ENCODE measurements at places on chromosomes 3 and 15. TPM values are rescaled to one million over a fixed set of nuclear protein-coding genes. Genes with fewer than 3 reads are reported as not detected.

Gene NDN
- not detected for total RNA-seq

- H3K27me3 ChIP-seq: no peaks in the 10 kb centered on the region
- DNase-seq: peak; percentile 60
- H3K4me3 ChIP-seq: no peak overlapping the region
- peaks cover 12% of the 10 kb centered on the region for H3K36me3 ChIP-seq
Measured at GRCh38 chr15:52139599-52140462, 27.3 kb upstream of the BCL2L10 start.

Gene ROBO1
- total RNA-seq: not detected

- DNase-seq: no peak
Measured at GRCh38 chr3:25344670-25345069, 83.4 kb upstream of the RARB start.

GRCh38 chr15:96790004-96790403, 459.5 kb downstream of the NR2F2 start:
- DNase-seq: no peak
- H3K4me1 ChIP-seq: no peaks in the 10 kb centered on the region
- no peaks in the 10 kb centered on the region for H3K27me3 ChIP-seq
- no peak overlapping the region for H3K27ac ChIP-seq
- H3K4me3 ChIP-seq: no peak overlapping the region

DNA sequence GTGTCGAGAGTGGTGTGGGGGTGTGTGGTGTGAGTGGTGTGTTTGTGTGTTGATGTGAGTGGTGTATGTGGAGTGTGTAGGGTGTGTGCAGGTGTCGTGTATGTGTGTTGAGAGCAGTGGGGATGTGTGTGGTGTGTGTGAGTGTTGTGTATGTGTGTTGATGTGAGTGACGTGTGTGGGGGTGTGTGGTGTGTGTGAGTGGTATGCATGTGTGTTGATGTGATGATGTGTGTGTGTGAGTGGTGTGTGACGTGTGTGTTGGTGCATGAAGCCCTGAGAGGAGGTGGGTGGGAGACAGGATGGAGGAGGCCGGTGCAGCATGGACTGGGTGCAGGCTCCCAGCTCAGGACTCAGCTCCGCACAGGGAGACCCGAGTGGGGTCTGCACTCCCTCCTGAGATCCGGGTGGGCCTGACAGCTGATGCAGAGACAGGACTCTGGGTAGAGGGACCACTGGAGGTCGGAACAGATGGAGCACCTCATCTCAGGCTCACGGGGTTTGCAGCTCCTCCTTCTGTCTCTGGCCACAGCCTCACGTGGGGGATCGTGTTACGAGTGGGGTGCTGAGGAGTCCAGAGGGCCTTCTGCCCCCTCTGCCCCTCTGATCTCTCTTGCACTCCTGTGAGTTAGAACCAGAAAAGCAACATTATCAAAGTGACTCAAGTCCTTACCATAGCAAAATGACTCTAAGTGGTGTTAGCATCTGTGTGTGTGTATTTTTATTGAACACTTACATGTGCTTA, 41.3 kb downstream of the ARNT2 start:
- H3K4me3 ChIP-seq: no peak overlapping the region
- no peak overlapping the region for H3K27ac ChIP-seq
- no peaks in the 10 kb centered on the region for H3K36me3 ChIP-seq
- H3K27me3 ChIP-seq: no peaks in the 10 kb centered on the region

- H3K27me3 ChIP-seq: no peaks in the 10 kb centered on the region
- no peak overlapping the region for H3K27ac ChIP-seq
- no peak overlapping the region for H3K4me3 ChIP-seq
- H3K36me3 ChIP-seq: no peaks in the 10 kb centered on the region
Measured at GRCh38 chr3:11371747-11372146, 99.5 kb downstream of the ATG7 start.

Gene STXBP5L
- not detected for total RNA-seq

- H3K4me1 ChIP-seq: peaks cover 48% of the 10 kb centered on the region
- no peaks in the 10 kb centered on the region for H3K27me3 ChIP-seq
- H3K36me3 ChIP-seq: no peaks in the 10 kb centered on the region
- no peak for DNase-seq
Measured at GRCh38 chr15:68816795-68817303, 3.8 kb downstream of the ANP32A start.

GRCh38 chr15:65603134-65603533, 7.8 kb downstream of the INTS14 start:
- H3K36me3 ChIP-seq: peaks cover 23% of the 10 kb centered on the region
- H3K4me3 ChIP-seq: no peak overlapping the region
- no peaks in the 10 kb centered on the region for H3K27me3 ChIP-seq
- H3K4me1 ChIP-seq: no peaks in the 10 kb centered on the region
- DNase-seq: no peak

Gene HTR3E
- total RNA-seq: not detected

DNA sequence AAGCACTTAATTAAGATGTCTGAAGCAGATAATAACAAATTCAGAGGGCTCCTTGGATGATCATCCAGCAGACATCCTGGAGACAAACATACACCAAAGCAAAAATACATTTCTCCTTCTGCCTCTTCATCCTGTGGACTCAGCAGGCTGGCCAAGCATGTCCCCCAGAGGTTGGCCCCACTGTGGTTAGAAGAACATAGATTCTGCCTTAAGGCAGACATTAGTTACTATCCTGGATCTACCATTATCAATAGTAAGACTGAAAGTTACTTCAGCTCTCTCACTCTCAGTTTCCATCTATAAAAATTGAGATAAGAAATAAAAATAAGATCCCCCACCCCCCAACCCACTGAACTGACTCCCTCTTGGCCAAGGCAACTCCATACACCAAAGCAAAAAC, 28.6 kb upstream of the TGFBR2 start:
- no peaks in the 10 kb centered on the region for H3K36me3 ChIP-seq
- DNase-seq: no peak
- H3K4me1 ChIP-seq: no peaks in the 10 kb centered on the region
- H3K27ac ChIP-seq: no peak overlapping the region
- no peak overlapping the region for H3K4me3 ChIP-seq

DNA sequence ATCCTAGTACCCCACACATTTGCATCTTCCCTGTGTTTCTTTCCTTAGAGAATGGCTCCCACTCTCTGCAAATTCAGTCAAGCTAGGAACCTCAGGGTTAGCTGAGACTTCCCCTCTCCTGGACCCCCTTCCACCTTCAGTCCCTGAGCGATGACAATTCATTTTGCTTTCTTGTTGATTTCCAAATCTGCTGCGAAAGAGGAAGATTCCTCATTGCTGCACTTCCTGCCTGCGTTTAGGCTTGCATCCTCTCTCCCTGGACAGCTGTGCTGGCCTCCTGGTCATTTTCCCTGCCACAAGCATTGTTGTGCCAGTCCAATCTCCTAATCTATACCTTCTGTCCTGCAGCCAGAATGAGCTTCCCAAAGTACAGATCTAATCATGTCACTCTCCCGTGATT, 12.3 kb upstream of the DGKG start:
- no peaks in the 10 kb centered on the region for H3K36me3 ChIP-seq
- H3K4me3 ChIP-seq: no peak overlapping the region
- DNase-seq: no peak
- H3K27ac ChIP-seq: no peak overlapping the region
- H3K27me3 ChIP-seq: no peaks in the 10 kb centered on the region
- H3K4me1 ChIP-seq: no peaks in the 10 kb centered on the region

DNA sequence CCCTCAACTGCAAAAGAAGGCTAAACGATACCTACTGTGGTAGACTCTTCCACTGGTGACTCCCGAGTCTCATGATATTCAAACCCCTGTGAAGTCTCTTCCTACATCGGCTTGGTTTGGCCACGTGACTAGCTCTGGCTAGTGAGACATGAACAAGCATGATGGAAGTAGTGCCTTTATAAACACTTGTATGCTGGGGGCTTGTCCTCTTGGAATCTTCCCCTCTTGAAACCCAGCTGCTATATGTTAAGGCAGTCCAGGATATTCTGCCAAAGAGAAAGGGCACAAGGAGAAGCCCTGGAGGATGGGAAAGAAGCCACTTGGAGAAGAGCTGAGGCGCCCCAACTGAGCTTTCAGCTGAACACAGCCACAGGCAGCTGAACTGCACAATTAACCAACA, 16.4 kb downstream of the RBP1 start:
- DNase-seq: no peak
- no peaks in the 10 kb centered on the region for H3K4me1 ChIP-seq
- no peak overlapping the region for H3K27ac ChIP-seq
- no peaks in the 10 kb centered on the region for H3K36me3 ChIP-seq

DNA sequence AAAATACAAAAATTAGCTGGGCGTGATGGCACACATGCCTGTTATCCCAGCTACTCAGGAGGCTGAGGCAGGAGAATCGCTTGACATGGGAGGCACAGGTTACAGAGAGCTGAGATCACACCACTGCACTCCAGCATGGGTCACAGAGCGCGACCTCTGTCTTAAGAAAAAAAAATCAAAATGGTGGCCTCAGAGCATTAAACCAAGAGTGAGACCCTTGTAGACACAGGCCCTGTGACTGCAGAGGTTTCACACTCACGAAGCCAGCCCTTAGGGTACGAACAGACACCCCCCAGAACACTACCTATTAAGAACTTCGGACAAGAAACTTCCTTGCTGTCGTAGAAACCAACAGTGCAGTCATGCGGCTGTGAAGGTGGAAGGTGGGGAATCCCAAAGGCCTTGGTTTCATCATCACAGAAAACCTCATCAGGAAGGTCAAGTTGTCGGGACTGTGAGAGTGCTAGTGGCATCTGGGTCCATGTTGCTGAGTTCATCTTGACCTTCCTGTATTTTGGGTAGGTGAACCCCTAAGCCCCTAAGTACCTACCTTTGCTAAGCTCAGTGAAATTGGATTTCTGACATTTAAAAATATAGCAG, 4.8 kb upstream of the PDE8A start:
- DNase-seq: no peak
- H3K4me1 ChIP-seq: peaks cover 7% of the 10 kb centered on the region
- no peak overlapping the region for H3K27ac ChIP-seq
- no peak overlapping the region for H3K4me3 ChIP-seq
- no peaks in the 10 kb centered on the region for H3K36me3 ChIP-seq

DNA sequence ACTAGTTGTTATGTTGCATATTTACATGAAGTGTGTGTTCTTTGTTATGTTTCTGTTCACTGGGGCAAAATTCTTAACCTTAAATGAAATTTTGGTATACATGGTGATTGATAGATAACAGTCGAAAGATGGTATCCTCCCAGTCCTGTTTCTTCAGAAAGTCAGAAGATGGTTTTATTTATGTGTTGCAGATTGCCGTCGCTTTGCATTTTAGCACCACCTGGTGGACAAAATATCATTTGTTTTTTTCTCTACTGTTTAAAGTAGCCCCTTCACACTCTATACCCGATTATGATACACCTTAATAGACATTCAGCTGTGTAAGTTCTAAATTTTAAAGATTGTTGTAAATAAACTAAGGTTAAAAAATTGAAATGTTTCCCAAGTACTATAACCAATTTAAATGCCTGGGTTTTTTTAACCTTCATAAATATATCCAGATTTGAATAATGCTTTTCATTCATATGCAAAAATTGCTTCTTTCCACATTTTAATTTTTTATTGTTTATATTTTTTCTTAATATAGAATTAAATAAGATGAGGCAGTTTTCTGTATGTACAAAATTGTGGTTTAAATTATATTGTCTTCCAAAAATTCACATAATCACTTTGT, 152.2 kb downstream of the ALCAM start:
- no peak for DNase-seq
- no peak overlapping the region for H3K27ac ChIP-seq
- no peaks in the 10 kb centered on the region for H3K4me1 ChIP-seq
- no peaks in the 10 kb centered on the region for H3K36me3 ChIP-seq
- H3K4me3 ChIP-seq: no peak overlapping the region

- H3K27me3 ChIP-seq: no peaks in the 10 kb centered on the region
- H3K4me1 ChIP-seq: no peaks in the 10 kb centered on the region
- no peak overlapping the region for H3K27ac ChIP-seq
- no peak for DNase-seq
- H3K36me3 ChIP-seq: no peaks in the 10 kb centered on the region
Measured at GRCh38 chr3:134694466-134694865, 43.6 kb upstream of the KY start.

DNA sequence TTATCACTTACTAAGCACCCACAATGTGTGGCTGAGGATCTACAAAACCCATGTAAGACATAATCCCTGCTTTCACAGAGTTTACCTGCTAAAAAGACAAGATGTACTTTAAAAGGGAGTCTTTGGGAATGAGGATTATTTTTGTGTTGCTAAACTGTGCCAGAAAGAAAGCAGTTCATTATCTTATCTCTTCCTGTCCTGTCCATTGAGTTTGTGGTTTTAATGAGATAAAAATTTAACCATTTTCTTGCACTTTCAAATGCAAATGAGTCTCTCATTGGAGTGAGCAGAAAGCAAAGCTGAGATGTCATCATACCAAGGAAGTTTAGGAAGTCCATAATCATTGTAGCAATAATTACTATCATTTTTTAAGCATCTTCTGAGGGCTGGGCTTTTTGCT, 231.2 kb upstream of the ADAMTS9 start:
- H3K27ac ChIP-seq: no peak overlapping the region
- no peak for DNase-seq

Gene SNUPN
- total RNA-seq: 21.0 TPM

Gene CACNA2D2
- 1.9 TPM for total RNA-seq

- H3K4me3 ChIP-seq: no peak overlapping the region
- no peaks in the 10 kb centered on the region for H3K27me3 ChIP-seq
- H3K27ac ChIP-seq: no peak overlapping the region
Measured at GRCh38 chr15:66906668-66907614, 158.5 kb upstream of the SMAD3 start.

- H3K27ac ChIP-seq: no peak within 1 kb of the TSS
- H3K4me3 ChIP-seq: peak within 1 kb of the TSS; percentile 11
- DNase-seq: no peak
- H3K36me3 ChIP-seq: no peaks in the 10 kb centered on the region
Measured at GRCh38 chr15:55742927-55743728, at the start of gene PRTG. Gene PRTG, minus strand, starts transcription at chr15:55743152. Its CDS starts 221 bp downstream, at chr15:55742931.

DNA sequence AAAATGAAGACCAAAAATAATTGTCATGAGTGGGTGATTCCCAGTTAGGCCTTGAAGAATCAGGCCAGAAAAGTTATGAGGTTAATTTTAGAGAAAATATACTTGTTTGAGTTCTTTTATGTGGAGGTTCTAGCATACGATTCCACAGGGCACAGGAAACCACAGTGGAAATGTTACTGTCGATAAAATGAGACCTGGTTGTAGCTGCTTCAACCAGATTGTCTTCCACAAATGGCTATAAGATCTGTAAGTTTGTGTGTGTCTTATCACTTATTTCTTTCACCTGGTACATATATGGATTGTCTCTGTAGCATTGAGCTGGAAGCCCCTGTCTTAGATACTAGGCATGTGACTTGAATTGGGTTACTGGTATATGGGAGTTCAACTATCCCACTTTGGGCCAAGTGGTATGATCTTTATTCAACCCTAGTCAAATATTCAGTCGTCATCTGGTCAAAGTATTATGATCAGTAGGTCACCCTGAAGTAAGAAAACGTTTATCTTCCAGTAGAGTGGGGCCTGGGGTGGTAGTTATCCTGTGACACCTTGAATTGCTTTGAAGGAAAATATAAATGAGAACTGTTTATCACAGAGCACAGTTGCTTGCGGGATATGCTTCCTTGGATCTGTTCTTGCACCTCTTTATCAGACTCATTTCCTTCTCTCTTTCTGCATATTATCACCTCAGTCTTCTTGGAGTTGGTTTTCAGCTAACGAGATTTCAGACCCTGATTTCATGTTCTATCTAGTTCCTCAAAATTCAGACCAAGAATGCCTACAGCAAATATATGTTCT, 21.5 kb upstream of the ZNF609 start:
- no peaks in the 10 kb centered on the region for H3K36me3 ChIP-seq
- no peak for DNase-seq
- H3K4me1 ChIP-seq: peaks cover 30% of the 10 kb centered on the region
- H3K27me3 ChIP-seq: no peaks in the 10 kb centered on the region

All from CD4-positive, alpha-beta memory T cell (primary cell).